ENCODE measurements at places on chromosomes 13 and 19. TPM values are rescaled to one million over a fixed set of nuclear protein-coding genes. Genes with fewer than 3 reads are reported as not detected.

The RDH8 gene
- 0.26 TPM for total RNA-seq

The MOB3A gene
- 271 TPM for total RNA-seq

The C19orf85 gene
- total RNA-seq = not detected

The COL4A1 gene
- not detected for total RNA-seq

The AZU1 gene
- not detected for total RNA-seq

The TMC4 gene
- 1.0 TPM for total RNA-seq

The ATP8B3 gene
- total RNA-seq = 44.8 TPM

The CYP4F3 gene
- 0.95 TPM for total RNA-seq

The SERP2 gene
- not detected for total RNA-seq

The EXOC3L2 gene
- not detected for total RNA-seq

The NDUFS7 gene
- 87.9 TPM for total RNA-seq

The ZNF486 gene
- 12.8 TPM for total RNA-seq

Measured in activated T-helper 17 cell treated with anti-CD3 and anti-CD28 coated beads, Interleukin-2, amount 50 U/mL, for 72 hours (primary cell).